T-cell (primary cell): ENCODE measurements at places on chromosomes 5 and 9.

- DNase-seq = no peak
These were observed 15.7 kb downstream of the NREP start for GRCh38 chr5:111741278-111741677.

DNA sequence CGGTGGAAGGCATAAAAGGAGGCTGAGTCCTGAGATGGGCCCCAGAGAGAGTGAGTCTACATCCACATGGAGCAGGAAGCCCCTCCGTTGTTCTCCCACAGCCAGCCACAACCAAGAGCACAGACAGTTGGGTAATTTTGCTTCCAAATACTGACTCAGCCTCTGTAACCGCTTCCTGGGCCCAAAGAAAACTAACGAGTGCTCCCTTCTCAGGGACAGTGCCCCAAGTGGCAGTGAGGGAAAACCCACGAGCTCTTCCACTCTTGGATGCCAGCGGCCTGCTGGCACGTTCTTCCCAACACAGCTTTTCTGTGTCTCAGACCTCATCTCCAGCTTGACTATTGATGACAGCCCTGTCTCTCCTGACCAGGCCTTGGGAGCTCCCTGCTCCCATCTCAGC lies 207.6 kb downstream of the FSTL4 start:
- no peak for DNase-seq

DNA sequence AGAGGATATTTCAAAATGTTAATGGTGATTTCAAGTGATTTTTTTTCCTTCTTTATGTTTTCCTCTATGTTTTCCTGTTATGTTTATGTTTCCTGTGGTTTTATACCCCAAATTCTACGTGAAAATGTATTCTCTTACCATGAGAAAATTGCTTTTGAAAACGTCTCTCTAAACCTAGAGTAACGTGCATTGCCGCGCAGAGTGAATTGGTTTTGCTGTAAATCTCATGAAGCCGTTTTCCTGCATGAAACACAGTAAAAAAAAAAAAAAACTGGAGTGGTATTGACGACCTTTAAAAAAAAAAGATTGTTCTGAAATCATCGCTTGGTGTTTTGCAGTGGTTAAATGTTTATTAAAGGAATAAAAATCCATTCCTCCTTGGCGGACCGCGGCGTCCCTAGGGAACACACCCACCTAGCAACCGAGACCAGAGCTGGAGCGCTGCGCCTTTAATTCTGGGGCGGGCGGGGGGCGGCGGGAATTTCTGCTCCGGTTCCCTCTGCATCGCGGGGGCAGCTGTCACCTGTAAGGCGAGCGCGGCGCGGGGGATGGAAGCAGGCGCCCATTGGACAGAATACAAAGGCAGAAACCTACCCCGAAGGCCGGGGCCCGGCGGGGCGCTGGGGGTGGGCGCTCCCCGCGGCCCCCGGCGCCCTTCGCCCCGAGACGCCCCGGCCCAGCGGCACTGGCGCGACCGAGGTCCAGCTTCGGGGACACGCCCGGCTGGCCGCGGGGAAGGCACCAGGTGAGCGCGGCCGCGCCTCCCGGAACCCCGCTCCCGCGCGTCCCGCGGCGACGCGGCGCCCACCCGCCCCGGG lies at the start of gene SOWAHA:
SOWAHA (plus strand) TSS at position 522 of the 818 bp plus-strand sequence. CDS start 320 bp downstream, outside the sequence.
- no peak for DNase-seq

DNA sequence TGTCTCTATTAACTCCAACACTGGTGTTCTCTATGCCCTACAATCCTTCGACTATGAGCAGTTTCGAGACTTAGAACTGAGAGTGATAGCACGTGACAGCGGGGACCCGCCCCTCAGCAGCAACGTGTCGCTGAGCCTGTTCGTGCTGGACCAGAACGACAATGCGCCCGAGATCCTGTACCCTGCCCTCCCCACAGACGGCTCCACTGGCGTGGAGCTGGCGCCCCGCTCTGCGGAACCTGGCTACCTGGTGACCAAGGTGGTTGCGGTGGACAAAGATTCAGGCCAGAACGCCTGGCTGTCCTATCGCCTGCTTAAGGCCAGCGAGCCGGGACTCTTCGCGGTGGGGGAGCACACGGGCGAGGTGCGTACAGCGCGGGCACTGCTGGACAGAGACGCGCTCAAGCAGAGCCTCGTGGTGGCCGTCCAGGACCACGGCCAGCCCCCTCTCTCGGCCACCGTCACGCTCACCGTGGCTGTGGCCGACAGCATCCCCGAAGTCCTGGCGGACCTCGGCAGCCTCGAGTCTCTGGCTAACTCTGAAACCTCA lies 2.0 kb downstream of the PCDHGA11 start:
- DNase-seq = no peak

DNA sequence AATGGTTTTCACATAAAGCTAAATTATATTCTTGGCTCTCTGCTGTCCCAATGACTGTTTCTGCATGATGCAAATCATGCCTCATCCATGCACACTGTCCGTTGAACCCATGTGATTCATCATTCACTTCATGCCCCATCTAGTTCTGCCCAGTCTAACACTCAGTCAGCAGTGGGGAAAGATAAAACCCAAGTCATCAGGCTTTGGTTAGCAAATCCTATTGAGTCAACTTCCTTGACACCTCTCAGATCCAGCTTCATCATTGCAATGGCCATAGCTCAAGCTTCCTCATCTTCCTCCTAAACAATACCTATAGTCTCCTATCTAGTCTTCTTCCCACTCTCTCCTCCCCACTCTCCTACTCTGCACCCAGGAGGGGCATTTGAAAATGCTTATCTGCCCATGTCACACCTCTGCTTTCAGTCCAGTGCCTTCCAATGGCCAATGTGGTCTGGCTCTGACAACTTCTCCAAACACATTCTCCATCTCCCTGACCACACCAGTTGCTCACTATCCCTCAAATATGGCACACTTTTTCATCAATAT lies 266.0 kb upstream of the TRIM32 start:
- DNase-seq = no peak

DNA sequence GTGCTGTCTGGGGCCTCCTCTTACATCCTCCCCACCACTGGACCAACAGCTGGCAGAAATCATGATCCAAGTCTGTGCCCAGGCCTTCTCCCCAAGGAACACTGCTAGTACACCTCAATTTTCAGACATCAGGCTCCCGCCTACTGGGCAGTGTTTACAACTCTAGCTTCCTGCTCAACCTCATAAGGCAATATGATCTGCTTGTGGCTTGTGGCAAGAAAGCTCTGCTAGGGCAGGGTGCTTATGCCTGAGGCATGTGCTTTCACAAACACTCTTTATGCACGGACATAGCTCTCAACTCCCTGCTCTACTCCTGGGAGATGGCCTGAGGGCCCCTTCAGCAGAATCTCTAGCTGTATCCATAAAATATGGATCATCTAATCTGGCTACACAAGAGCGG lies 32.5 kb downstream of the SH3TC2 start:
- no peak for DNase-seq

- no peak for DNase-seq
These were observed 5.5 kb downstream of the B4GALT1 start for GRCh38 chr9:33161589-33162132.

- no peak for DNase-seq
These were observed 65.4 kb upstream of the KLF9 start for GRCh38 chr9:70479880-70480291.

DNA sequence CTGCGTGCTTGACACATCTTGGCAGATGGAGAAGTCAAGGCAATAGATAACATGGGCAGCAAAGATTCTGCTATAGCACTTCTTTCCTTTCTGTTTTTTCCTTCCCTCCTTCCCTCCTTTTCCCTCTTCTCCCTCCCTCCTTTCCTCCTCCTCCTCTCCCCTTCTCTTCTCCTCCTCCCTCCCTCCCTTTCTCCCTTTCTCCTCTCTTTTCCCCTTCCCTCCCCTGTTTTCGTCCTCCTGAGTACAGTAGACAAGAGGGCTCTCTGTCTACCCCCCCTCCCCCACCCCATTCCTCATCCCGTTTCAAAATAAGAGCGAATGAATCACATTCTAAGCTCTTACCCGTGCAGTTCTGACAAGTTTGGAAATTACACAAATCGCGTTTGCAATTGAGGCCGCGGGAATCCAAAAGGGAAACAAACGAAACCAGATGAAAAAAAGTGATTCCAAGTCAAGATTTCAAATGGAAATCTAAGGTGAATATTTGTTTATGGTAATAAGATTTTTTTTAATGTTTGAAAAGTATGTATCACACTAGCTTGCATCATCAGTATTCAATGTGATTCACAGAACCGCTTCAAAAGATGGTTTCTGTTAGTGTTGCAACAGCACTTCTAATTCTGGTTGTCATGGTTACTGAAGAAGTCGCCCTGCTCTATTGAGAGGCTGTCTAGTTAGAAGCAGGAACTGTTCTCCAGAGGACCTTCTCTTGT lies 1.3 kb downstream of the NIM1K start:
- no peak for DNase-seq

GRCh38 chr9:114465906-114466900 lies 39.1 kb downstream of the WHRN start:
- no peak for DNase-seq

DNA sequence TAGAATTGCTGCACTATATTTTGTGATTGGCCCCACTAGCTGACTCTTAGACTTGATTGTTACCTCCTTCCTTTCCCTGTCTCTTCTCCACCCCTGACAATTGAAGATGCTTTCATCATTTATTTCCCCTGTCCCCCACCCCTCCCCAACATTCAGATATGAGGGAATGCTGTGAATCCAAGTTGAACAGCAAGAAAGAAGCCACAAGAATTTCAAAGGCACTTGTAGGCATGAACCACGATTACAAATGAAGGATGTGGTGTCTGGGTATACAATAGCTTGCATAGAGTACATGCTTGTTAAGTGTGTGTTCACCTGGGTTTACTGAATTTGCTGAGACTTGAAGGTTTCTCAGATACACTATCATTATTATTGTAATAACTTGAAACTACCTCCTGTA lies 78.3 kb upstream of the TRIO start:
- no peak for DNase-seq

DNA sequence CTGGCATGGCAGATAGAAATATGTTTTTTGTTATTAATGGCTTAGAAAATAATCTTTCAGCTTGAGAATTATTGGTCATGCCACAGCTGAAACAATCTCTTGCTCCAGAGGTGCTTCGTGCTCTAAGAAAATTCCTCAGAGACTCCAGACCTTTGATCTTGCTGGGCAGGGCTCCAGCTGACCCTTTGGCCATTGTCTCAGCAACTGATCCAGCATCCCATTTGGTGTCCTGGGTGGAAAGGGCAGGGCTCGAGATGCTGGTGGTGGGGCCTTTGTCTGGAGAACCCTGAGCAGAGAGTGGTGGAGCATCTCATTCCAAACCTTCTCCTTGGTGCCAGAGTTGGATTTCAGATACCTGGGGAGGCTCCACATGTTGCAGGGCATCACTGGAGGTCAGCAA lies 43.2 kb upstream of the PIK3R1 start:
- no peak for DNase-seq

- no peak for DNase-seq
These were observed 221.7 kb downstream of the PBX3 start for GRCh38 chr9:125968714-125969374.

- no peak for DNase-seq
These were observed 8.2 kb upstream of the PARP8 start for GRCh38 chr5:50658246-50658645.

GRCh38 chr9:93675336-93676150 lies 99.2 kb downstream of the PHF2 start:
- DNase-seq = no peak

DNA sequence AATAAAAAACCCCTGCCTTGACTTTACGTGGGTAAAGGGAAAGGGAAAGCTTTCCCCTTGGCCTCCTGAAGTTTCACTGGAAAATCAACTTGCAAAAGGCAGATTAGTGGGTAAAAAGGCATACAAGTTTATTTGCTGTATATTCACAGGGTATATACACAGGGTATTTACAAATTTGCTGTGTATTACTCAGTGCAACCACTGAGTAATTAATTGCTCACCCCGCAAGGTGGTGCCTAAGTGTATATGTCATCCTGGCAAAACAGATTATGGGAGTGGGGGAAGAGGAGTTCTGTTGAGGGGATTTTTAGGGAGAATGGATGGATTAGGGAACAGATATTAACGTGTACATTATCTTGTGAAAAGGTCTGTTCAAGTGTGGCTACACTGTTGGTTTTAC lies 7.1 kb upstream of the RARS1 start:
- no peak for DNase-seq

DNA sequence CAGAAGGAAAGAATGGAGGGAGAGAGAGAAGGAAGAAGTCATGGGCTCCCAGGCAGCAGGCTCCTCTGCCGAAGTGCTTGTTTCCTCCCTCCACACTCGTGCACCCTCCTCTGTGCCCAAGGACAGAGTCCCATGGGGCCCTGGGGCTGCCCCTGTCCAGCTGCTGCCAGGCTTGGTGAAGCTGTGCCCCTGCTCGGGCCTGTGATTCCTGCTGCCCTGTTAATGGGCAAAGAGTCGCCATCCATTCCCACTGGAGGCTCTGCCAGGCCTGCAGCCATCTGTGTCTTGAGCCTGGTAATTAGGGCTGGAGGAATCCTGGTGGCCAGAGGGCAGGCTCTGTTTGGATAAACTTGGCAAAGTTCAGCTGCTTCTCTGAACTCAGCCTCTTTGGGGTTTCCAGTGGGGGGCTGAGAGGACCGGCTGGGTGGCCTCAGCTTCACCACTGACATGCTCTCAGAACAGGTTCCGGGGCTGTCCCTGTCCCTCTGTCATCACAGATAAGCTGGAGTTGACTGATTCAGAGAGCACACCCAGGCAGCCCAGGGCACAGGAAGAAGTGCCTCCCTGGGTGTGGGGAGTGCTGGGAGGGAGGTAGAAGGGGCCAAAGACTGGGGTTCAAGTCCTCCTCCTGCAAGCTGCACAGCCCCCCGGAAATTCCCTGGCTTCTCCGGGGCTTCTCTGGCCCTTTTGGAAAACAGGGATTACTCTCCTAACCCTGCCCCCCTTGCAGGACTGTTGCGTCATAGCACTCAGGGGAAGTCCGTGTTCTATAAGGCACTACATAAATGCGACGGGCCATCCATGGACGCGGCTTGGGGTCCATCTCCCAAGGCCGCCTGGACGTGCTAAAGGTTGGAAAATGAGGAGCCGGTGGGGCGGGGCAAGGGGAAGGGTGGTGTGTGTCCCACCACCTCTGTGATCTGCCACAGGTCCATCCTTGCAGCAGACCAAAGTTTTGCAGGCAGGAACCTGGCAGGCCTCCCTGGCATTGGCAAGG lies 154.8 kb downstream of the PAX5 start:
- DNase-seq = no peak

- DNase-seq = no peak
These were observed 23.2 kb downstream of the XPA start for GRCh38 chr9:97673922-97674321.

GRCh38 chr9:112569186-112569585 lies 82.6 kb downstream of the KIAA1958 start:
- DNase-seq = no peak

GRCh38 chr5:76473661-76474060 lies 70.6 kb downstream of the IQGAP2 start:
- DNase-seq = peak; percentile 68

DNA sequence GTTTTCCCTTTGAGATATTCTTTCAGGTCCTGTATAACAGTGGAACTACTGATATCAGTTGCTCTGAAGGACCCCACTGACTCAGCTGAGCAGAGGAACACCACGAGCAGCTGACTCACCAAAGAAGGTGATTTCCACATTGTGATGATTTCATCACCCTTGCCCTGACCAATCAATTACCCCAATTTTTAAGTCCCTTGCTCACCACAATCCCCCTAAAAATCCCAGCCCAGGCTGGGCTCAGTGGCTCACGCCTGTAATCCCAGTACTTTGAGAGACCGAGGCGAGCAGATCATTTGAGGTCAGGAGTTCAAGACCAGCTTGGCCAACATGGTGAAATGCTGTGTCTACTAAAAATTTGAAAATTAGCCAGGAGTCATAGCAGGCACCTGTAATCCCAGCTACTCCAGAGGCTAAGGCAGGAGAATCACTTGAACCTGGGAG lies 125.3 kb upstream of the ABCA1 start:
- DNase-seq = no peak

- no peak for DNase-seq
These were observed 63.5 kb upstream of the GARNL3 start for GRCh38 chr9:127201071-127201541.
